ENCODE measurements at places on chromosomes 5 and 9. TPM values are rescaled to one million over a fixed set of nuclear protein-coding genes. Genes with fewer than 3 reads are reported as not detected.

CDH9 gene
- not detected for total RNA-seq

ASTN2 gene
- 5.6 TPM for total RNA-seq

FOXD4L3 gene
- total RNA-seq: not detected

C1QTNF2 gene
- not detected for total RNA-seq

GABRG2 gene
- not detected for total RNA-seq

MYOT gene
- total RNA-seq: not detected

OTULINL gene
- total RNA-seq: 17.9 TPM

RAI14 gene
- total RNA-seq: 1.5 TPM

DNA sequence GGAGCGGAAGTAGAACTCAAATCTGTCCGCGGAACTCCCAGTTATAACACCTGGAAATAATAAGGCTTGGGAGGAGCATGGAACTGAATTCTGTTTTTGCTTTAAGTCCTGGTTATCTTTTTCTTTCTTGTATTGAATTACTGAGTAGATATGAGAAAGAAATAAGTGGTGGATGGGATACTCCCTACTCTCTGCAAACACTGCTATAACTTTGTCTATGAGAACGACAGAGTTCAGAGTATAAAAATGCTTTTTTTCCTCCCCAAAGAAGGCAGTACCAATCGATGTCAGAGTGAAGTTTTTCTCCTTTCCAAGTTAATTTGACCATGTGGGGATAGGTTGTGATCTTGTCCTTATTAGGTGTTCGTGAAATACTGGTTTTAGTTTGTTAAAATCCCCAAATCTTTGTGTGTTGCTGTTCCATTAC, 1.2 kb downstream of the RIC1 start:
- no peak for DNase-seq
- peaks cover 58% of the 10 kb centered on the region for H3K4me1 ChIP-seq
- H3K36me3 ChIP-seq: peaks cover 14% of the 10 kb centered on the region
- H3K27me3 ChIP-seq: no peaks in the 10 kb centered on the region
- peak overlapping the region; percentile 98 for H3K27ac ChIP-seq

- peak overlapping the region; percentile 91 for H3K27ac ChIP-seq
- H3K4me1 ChIP-seq: peaks cover 49% of the 10 kb centered on the region
- peak overlapping the region; percentile 84 for H3K4me3 ChIP-seq
- H3K36me3 ChIP-seq: no peaks in the 10 kb centered on the region
- no peak for DNase-seq
- H3K27me3 ChIP-seq: no peaks in the 10 kb centered on the region
These were observed 2.8 kb downstream of the SLC25A25 start for GRCh38 chr9:128070874-128071273.

- no peaks in the 10 kb centered on the region for H3K36me3 ChIP-seq
- H3K4me1 ChIP-seq: no peaks in the 10 kb centered on the region
- no peak overlapping the region for H3K4me3 ChIP-seq
- H3K27ac ChIP-seq: no peak overlapping the region
- no peak for DNase-seq
These were observed 208.3 kb upstream of the VLDLR start for GRCh38 chr9:2413160-2413805.

DNA sequence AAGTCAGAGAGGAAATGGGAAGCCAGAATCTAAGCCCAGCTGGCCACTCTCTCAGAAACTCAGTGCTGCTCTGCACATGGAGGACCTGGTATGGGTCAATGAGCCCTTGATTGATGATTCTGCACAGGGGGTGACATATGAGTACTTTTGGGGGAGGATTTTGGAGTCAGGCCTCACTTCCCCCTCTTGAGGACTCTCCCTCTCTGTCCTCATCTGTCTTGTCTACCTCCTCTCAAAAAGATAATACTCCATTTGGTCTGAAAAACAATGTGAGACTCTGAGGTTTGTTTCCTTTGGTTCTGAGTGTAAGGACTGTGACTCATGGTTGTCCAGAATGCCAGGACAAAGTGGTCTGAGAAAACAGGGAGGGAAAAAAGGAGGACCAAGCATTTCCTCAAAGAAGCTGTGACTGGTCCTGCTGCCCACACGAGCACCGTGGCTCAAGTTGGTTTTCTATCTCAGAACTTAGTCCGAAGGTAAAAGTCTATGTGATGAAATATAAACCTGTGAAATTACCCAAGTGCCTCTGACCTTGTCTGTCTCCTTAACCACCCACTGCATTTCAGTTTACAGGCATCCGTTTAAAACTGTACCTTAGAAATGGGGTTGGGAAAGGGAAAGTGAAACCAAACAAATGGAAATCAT, 11.1 kb downstream of the TTC39B start:
- DNase-seq: no peak
- H3K4me1 ChIP-seq: peaks cover 87% of the 10 kb centered on the region
- H3K27ac ChIP-seq: peak overlapping the region; percentile 97

GRCh38 chr5:59109383-59109782, 526.5 kb downstream of the RAB3C start:
- H3K36me3 ChIP-seq: no peaks in the 10 kb centered on the region
- peaks cover 30% of the 10 kb centered on the region for H3K4me1 ChIP-seq
- H3K27me3 ChIP-seq: no peaks in the 10 kb centered on the region
- no peak overlapping the region for H3K4me3 ChIP-seq
- H3K27ac ChIP-seq: no peak overlapping the region

- no peak overlapping the region for H3K4me3 ChIP-seq
- H3K27ac ChIP-seq: no peak overlapping the region
- H3K27me3 ChIP-seq: peaks cover 14% of the 10 kb centered on the region
- H3K36me3 ChIP-seq: no peaks in the 10 kb centered on the region
These were observed 207.9 kb downstream of the GADD45G start for GRCh38 chr9:89812556-89813181.

DNA sequence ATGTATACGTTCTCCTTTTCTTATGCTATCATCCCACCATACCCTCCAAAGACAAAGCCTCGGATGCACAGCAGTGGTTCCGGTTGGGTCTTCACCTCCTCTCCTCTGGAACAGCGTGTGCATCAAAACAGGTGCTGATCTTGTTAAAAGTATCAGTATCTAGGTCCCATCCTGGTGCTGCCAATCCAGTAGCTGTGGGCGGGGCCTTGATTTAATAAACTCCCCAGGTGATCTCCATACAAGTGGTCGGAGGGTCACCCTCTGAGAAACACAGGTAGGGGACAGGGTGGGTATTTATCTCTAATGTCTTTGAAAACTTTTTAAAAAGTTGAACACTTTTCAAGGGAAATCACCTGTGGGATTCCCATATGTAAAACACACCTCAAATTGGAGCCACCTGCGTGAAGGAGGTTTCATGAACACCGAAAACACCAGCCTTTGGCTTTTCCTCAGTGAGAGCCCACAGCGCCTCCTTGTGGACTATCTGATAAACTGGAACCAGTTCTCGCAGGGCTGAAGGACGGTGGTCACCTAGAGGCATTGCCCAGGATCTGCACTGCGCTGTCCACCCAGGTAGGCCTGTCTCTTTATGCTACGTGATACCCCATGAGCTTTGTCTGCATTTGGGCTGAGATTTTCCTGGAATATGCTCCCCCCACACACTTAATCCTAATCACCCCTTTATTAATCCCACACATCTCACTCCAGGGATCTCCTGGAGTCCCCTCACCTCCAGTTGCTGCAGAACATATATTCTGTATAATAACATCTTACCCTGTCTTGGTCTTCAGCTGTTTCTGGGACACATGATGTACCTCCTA, 80.5 kb upstream of the EPB41L4B start:
- H3K36me3 ChIP-seq: no peaks in the 10 kb centered on the region
- H3K4me3 ChIP-seq: peak overlapping the region; percentile 65
- peak; percentile 65 for DNase-seq
- H3K27me3 ChIP-seq: peaks cover 46% of the 10 kb centered on the region
- H3K4me1 ChIP-seq: peaks cover 46% of the 10 kb centered on the region

- no peak overlapping the region for H3K4me3 ChIP-seq
- peaks cover 9% of the 10 kb centered on the region for H3K27me3 ChIP-seq
- DNase-seq: no peak
These were observed 42.5 kb downstream of the SLIT3 start for GRCh38 chr5:169258372-169259000.

GRCh38 chr9:76595645-76596044, 136.7 kb downstream of the GCNT1 start:
- DNase-seq: no peak
- H3K36me3 ChIP-seq: no peaks in the 10 kb centered on the region
- no peak overlapping the region for H3K4me3 ChIP-seq
- peaks cover 11% of the 10 kb centered on the region for H3K27me3 ChIP-seq

DNA sequence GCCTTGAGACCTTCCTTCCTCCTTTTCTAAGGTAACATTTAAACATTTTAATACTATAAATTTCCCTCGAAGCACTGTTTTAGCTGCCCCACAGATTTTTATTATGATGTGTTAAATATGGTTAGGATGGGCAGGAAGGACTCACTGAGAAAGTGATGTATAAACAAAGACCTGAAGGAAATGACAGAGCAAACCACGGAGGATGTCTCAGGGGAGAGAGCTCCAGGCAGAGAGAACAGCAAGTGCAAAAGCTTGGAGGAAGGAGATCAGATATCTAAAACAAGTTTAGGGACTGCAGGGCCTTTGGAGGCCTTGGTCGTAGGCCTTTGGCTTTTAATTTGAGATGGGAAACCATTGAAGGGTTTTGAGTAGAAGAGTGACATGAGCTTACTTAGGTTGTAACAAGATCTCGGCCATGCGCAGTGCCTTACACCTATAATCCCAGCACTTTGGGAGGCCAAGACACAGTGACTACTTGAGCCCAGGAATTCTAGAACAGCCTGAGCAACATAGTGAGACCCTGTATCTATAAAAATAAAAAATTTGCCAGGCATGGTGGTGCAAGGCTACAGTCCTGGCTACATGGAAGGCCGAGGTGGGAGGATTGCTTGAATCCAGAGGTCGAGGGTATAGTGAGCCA, 35.5 kb upstream of the LRRTM2 start:
- peaks cover 11% of the 10 kb centered on the region for H3K4me1 ChIP-seq
- peak overlapping the region; percentile 18 for H3K27ac ChIP-seq
- no peak for DNase-seq

Measured in activated T-cell treated with anti-CD3 and anti-CD28 coated beads, Interleukin-2, amount 50 U/mL, for 72 hours (primary cell).